Renal cortex interstitium (tissue), 15 donors: ENCODE measurements at places on chromosomes 16 and 17.

DNA sequence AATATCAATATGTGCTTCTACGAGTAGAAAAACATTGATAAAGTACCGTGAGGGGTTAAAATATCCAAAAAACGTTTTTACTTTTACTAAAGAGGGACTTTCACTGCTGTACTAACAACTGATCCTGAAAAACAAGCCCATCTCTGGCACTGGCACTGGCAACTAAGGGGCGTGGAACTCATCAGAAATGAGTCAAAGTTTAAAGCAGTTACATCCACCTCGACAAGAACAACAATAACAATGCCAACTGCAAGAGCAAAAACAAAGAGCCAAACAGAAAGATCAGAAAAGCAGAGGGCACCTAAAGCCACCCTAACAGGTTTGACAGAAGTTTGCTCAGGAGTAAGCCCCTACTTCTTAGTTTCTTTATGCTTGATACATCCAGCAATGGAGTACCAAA lies 13.1 kb downstream of the MBTPS1 start:
- DNase-seq: no peak

DNA sequence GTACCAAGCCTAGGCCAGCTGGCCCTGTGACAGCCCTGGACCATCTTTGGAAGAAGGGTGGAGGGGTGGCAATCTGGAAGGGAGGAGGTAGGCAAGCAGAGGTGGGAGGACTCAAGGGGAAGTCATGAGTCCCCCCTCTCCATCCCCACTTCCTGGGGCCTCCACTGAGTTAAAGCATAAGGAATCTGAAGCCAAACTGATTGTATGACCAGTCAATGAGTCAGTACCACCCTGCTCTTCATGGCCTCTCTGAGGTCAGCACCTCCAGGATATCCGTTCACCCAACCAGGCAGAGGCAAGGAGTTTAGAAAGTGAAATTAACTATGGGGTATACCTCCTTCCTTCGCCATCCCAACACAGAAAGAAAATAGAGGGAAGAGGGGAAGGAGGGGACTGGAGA lies 272.7 kb downstream of the SOX9 start:
- no peak for DNase-seq

GRCh38 chr16:67431775-67432505 lies 1.0 kb downstream of the HSD11B2 start:
- DNase-seq: no peak

DNA sequence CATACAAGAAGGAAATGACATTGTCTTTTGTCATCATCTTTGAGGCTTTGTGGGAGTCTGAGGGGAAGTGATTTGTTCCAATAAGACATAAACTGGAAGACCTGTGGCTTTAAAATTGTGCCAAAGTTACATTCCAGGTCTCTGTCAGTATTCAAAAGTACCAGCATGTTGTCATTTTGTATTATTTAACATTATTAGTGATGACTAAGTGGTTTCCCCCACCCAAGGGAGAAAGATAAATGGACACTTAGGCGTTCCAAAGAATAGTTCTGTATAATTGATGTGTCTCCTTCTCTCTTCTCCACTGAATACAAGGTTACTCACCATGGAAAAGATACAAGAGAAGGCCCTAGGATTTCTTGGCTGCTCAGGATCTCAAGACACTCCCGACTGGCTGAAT lies 3.8 kb downstream of the CFAP97D1 start:
- no peak for DNase-seq

- DNase-seq: no peak
Observed at GRCh38 chr17:74045608-74046280, 157.7 kb upstream of the RPL38 start.

DNA sequence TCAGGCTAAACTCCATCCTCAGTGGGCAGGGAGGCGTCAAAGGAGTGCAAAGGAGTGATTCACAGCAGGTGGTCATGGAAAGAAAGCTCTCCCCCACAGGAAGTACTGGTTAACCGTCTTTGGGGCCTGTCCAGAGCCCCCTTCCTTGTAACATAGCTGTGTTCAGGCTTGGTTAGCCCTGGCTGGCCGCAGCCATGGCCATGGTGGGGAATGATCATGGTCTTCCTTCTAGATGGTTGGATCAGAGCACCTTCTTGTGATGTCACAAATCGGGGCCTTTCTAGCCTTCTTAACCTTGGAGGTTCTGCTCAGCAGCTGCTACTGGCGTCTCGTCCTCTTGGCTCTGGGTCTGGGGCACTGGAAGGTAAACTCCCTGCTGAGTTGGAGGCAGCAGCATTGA lies 15.8 kb downstream of the NKD1 start:
- no peak for DNase-seq

DNA sequence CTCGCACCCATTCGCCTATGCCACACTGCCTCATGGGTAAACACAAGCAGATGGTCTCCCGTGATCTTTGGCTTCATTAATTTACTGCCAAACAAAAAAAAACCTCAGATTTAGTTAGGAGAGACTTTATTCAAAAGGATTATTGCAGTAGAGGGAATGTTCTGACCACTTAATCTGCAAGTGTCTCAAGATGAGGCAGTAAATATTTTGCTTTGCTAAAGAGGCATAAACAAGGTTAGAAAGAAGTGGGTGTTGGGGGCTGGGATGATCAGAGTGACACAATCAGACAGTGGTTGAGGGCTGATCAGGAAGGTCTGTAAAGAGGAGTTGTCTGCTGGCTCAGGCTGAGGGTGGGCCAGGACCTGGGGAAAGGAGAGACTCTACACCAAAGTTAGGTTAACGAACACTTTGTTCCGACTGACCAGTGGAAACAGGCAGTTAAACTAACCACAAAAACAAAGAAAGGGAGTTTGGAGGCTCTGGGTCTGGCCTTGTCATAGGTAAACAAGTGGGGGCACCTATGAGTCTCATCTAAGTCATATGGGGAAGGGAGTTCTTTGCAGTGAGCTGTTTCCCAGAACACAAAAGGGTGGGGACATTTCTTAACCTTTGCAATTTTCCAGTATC lies 28.5 kb downstream of the HSD17B2 start:
- no peak for DNase-seq

GRCh38 chr16:65312071-65312470 lies 190.2 kb upstream of the CDH11 start:
- DNase-seq: no peak

DNA sequence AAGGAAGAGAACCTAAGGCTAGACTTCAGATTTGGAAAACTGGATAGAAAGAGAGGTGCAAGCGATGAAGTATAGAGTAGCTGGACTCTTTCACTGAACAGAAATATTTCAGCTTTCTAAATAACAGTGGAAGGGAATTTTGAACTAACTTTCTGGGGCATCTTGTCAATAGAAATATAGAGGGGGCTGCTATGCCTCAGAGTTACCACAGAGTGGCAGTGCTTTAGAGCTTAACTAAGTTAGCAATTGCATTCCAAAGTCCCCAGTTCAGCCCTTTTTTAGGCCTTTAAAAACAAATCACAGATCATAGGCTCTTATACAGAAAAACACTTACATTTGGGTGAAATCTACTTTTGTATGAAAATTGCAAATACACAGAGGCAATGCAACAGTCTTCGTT lies 154.2 kb upstream of the CDH8 start:
- peak; percentile 5 for DNase-seq

- peak; percentile 48 for DNase-seq
Observed at GRCh38 chr17:28718333-28719020, 809 bp upstream of the RAB34 start.

GRCh38 chr17:82276938-82277337 lies 3.4 kb upstream of the CSNK1D start:
- no peak for DNase-seq

DNA sequence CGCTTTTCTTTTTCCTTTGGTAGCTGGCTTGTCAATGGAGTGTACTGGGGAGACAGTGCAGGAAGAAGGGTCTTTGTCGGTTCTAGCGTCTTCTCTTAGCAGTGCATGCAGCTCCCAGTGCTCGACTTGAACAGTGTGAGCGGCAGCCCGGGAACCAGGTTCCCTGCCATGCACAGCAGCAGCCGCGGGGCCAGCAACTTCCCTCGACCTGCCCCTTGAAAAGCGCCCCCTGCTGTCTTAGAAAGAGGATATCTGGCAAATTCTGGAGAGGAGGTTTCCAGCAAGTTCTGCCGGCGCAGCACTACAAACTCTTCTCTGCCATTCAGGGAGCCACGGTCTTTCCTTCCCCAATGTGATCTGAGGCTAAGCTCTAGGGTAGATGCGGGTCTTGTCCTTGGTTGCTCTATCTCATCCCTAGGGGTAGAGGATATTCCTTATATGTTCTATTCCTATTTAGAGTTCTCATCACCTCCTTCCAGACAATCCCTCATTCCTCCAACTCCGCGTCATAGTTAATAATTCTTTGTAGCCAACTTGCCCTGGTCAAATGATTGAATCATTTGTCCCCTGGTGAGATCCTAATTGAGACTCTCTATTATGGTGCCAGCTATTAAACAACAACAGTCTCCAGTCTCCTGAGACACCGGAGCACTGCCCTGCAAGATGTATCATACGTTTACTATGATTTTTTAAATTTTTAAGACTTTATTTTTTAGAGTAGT lies 451.3 kb downstream of the PMP22 start:
- DNase-seq: no peak

DNA sequence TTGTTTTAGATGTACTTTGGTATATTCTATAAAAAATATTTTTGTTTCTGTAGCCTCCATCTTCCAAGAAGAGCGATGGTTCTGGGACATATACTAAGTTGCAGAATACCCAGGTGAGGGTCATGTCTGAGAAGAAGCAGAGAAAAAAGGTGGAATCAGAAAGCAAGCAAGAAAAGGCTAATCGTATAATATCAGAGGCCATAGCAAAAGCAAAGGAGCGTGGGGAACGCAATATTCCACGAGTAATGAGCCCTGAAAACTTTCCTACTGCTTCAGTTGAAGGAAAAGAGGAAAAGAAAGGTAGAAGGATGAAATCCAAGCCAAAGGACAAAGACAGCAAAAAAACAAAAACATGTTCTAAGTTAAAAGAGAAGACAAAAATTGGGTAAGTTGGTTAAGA lies 154.6 kb downstream of the CHD9 start:
- no peak for DNase-seq

- DNase-seq: no peak
Observed at GRCh38 chr17:40464392-40464855, 21.2 kb downstream of the IGFBP4 start.

DNA sequence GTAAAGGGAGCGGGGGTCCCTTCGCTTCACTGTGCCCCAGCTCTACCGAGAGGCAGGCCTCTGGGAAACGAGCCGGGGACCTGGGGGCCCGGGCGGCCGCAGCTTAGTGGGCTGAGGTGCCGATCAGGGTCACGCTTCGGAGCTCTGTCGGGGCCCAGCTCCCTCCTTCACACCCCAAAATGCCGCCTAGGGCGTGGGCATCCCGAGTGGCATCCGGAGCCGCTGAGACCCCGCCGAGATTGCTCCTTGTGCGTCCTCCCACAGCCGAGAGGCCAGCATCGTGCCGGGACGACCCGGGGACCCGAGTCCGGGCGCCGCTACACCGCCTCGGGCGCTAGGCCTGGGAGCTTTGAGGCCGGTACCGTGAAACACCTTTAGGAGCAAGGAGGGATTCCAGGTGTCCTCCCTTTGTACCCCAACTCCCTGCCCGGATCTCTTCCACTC lies 1.3 kb downstream of the SALL1 start:
- no peak for DNase-seq

DNA sequence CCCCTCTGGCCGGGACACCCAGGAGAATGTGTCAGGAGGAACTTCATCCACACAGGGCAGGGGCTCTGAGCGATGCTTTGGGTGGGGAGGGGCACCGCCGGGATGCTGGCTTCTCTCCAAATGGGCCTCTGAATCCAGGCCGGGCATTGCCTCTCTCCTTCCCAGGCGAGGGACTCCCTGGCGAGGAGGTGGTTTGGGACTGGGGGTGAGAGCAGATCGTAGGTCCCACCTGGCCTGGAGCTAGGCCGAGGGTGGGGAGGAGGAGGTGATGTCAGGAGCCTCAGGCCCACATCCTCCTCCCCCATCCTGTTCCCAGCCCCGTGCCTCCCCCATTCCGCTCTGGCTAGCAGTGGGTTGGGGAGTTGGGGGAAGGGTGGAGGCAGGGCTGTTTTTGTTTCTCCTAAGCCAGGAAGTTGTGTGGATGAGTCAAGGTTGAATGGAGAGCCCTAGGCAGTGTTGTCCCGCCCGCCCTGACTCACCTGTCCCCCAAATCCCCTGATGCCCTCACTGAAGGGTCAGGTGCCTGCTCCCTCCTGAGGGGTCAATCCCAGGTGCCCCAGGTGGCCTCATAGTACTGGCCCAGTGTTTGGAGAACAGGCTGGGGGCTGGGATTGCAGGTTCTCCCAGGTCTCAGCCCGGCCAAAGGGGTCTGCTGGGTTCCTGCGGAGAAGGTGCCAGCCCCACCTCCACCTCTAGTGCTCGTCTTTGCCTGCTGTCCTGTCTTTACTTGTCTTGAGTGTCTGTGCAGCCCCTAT lies 2.8 kb downstream of the GRB7 start:
- no peak for DNase-seq

DNA sequence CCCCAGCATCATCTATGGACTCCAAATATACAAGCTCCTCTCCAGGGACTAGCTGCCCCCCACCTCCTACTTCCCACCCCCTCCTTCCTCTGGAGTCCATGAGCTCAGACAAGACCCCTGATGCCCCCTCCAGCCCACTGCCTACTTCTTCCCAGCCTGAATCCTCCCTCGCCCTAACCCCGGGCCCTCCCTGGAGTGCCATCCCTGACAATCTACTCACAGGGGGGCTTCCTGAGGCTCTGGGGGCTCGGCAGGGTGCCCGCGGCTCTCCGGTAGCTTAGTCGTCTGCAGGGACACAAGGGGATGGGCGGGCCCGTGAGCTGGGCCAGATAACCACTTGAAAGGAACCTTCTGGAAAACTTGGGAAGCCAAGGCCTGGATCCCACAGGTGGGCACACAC lies 15.1 kb downstream of the MPP3 start:
- DNase-seq: no peak

DNA sequence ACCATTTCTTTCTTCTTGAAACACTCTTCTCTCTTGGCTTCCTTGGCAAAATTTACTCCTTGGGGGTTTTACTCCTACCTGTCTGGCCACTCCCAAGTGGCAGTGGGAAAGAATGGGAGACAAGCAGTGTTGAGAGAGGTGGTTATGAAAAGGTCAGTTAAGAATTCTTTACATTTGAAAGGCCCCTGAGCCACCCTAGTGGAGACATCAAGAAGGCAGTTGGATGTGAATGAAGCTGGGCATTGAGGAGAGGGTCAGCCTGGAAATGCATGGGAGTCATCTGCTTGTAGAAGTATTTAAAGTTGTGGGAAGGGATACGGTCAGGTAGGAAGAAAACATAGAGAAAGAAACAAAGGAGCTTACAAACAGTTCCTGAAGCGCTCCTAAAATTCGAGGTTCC lies 42.3 kb upstream of the CCNF start:
- DNase-seq: no peak

DNA sequence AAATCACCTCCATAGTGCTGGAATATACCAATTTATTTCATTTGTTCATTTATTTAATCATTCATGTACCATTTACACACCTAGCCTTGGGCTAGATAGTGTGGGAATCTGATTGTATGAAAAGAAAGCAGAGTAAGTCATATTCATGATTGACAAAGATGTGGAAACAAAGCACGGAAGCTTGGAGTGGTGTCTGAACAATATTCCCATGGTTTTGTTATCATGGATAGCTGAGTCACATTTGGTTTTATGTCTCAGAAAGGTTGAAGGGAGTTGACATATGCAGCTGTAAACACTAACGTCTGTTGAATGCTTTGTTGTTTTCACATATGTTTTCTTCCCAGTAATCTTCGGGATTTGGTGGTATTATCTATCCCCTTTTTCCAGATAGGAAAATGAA lies 76.6 kb downstream of the MAP2K4 start:
- no peak for DNase-seq
